ENCODE measurements at places on chromosomes 7 and 10. TPM values are rescaled to one million over a fixed set of nuclear protein-coding genes. Genes with fewer than 3 reads are reported as not detected.

DNA sequence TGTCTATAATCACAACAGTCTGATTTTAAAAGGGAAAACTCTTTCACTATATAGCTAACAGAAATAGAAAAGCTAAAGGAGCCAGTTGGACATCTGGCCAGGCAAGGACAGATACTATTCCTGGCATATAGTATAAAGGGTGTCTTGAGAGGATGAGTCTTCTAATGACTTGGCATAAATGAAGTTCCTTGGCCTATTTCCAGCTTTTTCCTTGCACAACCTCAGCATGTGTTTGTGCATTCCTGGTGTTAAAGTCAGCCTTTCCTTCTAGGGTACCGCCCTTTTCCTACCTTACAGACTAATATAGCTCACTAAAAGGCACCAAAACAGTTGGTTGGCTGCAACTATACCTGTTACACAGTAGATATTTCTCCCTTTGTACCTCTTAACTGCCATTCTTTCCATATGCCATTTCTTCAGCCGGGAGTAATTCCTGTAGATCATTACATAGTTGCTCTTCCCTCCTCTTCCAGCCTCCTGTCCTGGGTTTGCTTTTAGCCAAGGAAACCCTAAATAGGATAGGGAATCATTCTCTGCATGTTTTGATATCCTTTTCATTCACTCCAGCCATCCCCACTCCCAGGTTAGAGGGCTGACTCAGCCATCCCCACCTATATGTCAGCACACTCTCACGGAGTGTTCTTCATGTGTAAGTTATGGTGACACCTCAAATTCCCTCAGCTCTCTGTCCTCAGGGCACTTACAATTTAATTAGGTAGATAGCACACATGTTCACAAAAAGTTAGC lies 102.1 kb upstream of the MDFIC start:
- DNase-seq: no peak
- H3K4me1 ChIP-seq: no peaks in the 10 kb centered on the region
- no peaks in the 10 kb centered on the region for H3K27me3 ChIP-seq
- H3K27ac ChIP-seq: no peak overlapping the region
- no peak overlapping the region for H3K4me3 ChIP-seq

GRCh38 chr7:18262058-18262457 lies 233.5 kb upstream of the HDAC9 start:
- no peaks in the 10 kb centered on the region for H3K27me3 ChIP-seq
- H3K4me3 ChIP-seq: no peak overlapping the region
- no peaks in the 10 kb centered on the region for H3K36me3 ChIP-seq
- no peak overlapping the region for H3K27ac ChIP-seq

DNA sequence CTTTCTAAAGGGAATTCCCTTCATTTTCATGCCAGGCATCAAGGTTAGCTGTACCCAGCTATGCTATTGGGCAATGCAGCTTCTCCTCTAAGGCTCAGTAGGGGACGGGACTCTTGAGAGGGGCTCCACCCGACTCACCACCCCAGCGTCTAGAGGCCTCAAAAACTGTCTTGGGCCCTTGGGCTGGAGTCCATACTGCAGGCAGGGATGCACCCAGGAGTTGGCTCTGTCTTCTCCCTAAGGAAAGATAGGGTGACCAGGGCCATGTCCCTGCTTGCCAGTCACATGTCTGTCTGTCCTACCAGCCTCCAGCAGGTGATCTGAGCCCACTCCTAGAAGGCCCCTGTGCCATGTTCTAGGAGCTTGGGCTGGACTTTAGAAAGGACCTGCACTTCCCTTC lies 1.2 kb downstream of the OPN4 start:
- no peaks in the 10 kb centered on the region for H3K27me3 ChIP-seq
- H3K4me3 ChIP-seq: no peak overlapping the region
- no peak for DNase-seq
- no peaks in the 10 kb centered on the region for H3K36me3 ChIP-seq
- no peaks in the 10 kb centered on the region for H3K4me1 ChIP-seq

DNA sequence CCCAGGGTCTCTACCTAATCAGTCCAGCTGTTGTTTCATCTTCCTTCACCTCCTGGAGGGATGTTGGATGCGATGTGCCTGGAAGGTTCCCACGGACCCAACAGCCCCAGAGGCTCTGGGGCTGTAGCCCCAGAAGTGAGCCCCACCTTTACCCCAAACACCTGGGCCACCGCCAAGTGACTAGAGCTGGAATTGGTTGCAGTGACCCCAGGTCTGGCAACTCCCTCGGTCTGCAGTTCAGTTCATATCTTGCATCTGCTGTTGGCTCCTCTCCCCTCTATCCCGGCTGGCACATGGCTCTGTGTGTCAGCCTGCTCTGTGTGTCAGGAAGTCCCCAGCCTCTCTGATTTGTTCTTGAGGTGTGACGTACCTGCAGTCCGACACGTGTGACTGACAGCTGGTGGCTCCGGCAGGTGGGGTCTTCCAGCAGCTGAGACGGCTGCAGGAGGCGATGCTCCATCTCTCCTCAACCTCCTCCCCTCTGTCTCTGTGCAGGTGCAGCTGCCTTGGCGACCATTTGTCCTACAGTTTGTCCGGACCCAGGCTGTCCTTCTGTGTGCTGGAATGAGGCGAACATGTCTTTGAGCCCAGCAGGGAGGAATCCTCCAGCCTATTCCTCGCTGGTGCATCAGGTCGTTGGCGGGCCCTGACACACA lies 38.6 kb downstream of the ELFN1 start:
- H3K36me3 ChIP-seq: no peaks in the 10 kb centered on the region
- H3K27ac ChIP-seq: no peak overlapping the region
- DNase-seq: no peak

DNA sequence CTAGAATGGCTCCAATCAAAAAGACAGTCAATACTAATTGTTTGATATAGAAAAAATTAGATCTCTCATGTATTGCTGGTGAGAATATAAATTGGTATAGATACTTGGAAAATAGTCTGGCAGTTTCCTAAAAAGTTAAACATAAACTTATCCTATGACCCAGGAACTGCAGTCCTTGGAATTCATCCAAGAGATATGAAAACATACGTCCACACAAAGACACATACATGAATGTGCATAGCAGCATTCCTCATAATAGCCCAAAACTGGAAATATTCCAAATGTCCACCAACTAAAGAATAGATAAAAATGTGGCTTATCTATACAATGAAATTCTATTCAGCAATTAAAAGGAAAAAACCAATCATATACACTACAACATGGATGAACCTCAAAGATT lies 128.4 kb downstream of the ZFAND4 start:
- H3K27me3 ChIP-seq: no peaks in the 10 kb centered on the region
- no peak overlapping the region for H3K27ac ChIP-seq
- H3K4me3 ChIP-seq: no peak overlapping the region
- peaks cover 4% of the 10 kb centered on the region for H3K36me3 ChIP-seq

- peaks cover 13% of the 10 kb centered on the region for H3K36me3 ChIP-seq
- peaks cover 9% of the 10 kb centered on the region for H3K4me1 ChIP-seq
- DNase-seq: no peak
- no peaks in the 10 kb centered on the region for H3K27me3 ChIP-seq
- no peak overlapping the region for H3K4me3 ChIP-seq
- no peak overlapping the region for H3K27ac ChIP-seq
These were observed 13.2 kb downstream of the GATAD1 start for GRCh38 chr7:92460510-92460909.

DNA sequence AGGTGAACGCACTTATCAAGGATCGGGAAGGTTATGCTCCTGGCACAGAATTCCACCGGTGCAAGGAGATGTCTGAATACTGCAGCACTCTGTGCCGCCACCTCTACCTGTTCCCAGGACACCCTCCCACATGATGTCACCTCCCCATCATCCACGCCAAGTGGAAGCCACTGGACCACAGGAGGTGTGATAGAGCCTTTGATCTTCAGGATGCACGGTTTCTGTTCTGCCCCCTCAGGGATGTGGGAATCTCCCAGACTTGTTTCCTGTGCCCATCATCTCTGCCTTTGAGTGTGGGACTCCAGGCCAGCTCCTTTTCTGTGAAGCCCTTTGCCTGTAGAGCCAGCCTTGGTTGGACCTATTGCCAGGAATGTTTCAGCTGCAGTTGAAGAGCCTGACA lies 11.0 kb upstream of the CLCN1 start:
- H3K4me3 ChIP-seq: no peak overlapping the region
- H3K4me1 ChIP-seq: no peaks in the 10 kb centered on the region
- no peaks in the 10 kb centered on the region for H3K27me3 ChIP-seq
- no peak for DNase-seq

- H3K4me1 ChIP-seq: no peaks in the 10 kb centered on the region
- H3K4me3 ChIP-seq: no peak overlapping the region
- no peak overlapping the region for H3K27ac ChIP-seq
- no peaks in the 10 kb centered on the region for H3K36me3 ChIP-seq
- H3K27me3 ChIP-seq: no peaks in the 10 kb centered on the region
These were observed 6.1 kb upstream of the PKD1L1 start for GRCh38 chr7:47954231-47954911.

DNA sequence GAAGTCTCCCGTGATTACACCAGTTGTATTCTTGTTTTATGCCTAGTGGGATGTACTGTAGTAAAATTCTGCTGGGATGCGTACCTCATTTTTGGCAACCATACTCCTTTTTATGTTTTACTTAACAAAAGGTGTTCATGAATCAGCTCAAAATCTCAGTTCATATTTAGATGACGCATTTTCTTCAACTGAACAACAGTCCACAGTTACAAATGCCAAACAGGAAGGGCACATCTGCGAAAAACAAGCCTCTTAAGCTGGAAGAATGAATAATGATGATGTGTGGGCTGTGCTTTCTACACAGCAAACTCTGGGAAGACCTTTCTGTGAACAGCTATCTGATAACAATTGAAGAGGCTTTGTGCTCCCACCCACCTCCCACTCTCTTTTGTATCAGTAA lies 68.4 kb upstream of the NRBF2 start:
- no peaks in the 10 kb centered on the region for H3K27me3 ChIP-seq
- H3K27ac ChIP-seq: no peak overlapping the region
- no peak for DNase-seq
- H3K4me1 ChIP-seq: no peaks in the 10 kb centered on the region
- no peak overlapping the region for H3K4me3 ChIP-seq

GRCh38 chr10:116848032-116848943 lies 1.0 kb upstream of the ENO4 start:
- H3K4me1 ChIP-seq: peaks cover 13% of the 10 kb centered on the region
- no peaks in the 10 kb centered on the region for H3K27me3 ChIP-seq
- H3K36me3 ChIP-seq: no peaks in the 10 kb centered on the region
- H3K27ac ChIP-seq: no peak overlapping the region
- H3K4me3 ChIP-seq: peak overlapping the region; percentile 36

DNA sequence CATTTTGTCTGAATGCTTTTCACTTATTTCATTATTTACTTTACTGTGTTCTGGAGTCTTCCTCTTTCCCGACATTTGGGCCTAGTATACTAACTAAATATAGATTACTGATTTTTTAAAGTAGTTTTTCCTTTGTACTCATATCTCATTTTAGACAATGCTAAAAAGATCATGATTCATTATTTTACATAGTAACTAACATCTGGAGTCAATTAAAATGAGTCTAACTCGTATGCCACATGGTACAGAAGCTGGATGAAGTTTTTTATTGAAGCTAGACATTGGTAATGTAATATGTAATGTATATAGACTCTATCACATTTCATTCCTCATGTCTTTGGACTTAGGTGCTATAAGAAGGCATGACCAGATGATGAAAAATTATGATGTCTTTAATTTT lies 156.3 kb upstream of the HGF start:
- H3K27me3 ChIP-seq: no peaks in the 10 kb centered on the region
- no peaks in the 10 kb centered on the region for H3K36me3 ChIP-seq
- H3K4me1 ChIP-seq: no peaks in the 10 kb centered on the region
- H3K27ac ChIP-seq: no peak overlapping the region
- no peak for DNase-seq

GRCh38 chr7:157494506-157495176 lies 157.8 kb downstream of the DNAJB6 start:
- H3K27me3 ChIP-seq: no peaks in the 10 kb centered on the region
- H3K27ac ChIP-seq: no peak overlapping the region
- peaks cover 8% of the 10 kb centered on the region for H3K4me1 ChIP-seq
- no peaks in the 10 kb centered on the region for H3K36me3 ChIP-seq
- no peak for DNase-seq
- no peak overlapping the region for H3K4me3 ChIP-seq

DNA sequence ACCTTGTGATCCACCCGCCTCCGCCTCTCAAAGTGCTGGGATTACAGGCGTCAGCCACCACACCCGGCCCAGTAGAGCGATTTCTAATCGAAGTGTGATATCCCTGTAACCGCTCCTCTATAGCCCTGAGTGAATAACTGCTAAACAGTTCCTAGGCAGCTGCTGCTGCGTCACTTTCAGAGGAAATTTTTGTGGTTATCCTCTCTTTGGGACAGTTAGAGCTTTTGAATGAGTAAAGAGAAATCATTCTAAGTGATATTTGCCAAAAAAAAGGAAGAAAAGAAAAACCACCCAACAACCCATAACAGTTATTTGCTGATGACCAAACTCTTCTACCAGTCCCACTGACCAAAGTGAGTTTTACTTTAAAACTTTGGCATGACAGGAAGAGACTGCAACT lies 59.9 kb downstream of the MKX start:
- H3K4me3 ChIP-seq: no peak overlapping the region
- no peak overlapping the region for H3K27ac ChIP-seq
- no peaks in the 10 kb centered on the region for H3K36me3 ChIP-seq
- H3K4me1 ChIP-seq: no peaks in the 10 kb centered on the region
- DNase-seq: no peak

DNA sequence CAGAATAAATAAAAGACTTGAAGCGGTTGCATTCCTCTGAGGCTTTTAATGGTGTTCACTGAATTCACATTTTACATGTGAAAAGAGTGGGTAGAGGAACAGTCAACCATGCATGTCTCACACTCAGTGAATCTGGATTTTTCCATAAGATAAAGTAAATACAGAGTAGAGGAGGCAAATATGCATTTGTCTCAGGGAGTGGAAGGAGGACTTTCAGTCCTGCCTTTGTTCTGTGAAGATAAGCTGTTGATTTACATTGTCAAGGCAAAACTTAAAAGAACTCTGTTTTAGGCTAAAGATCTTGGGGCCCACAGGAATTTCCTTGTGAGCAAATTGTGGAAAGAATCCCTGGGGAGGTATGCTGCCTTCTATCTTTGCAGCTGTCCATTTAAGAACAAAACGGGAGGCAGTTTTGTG lies 825.3 kb upstream of the MBL2 start:
- H3K27me3 ChIP-seq: no peaks in the 10 kb centered on the region
- no peak for DNase-seq
- no peak overlapping the region for H3K4me3 ChIP-seq
- H3K36me3 ChIP-seq: no peaks in the 10 kb centered on the region

POU6F2 gene
- not detected for total RNA-seq

MBLAC1 gene
- not detected for total RNA-seq

GSTO1 gene
- total RNA-seq: 86.4 TPM

CCDC3 gene
- 2.9 TPM for total RNA-seq

DLX5 gene
- not detected for total RNA-seq

RAPGEF5 gene
- total RNA-seq: 81.6 TPM

LRRC17 gene
- not detected for total RNA-seq

TBXAS1 gene
- total RNA-seq: not detected

Data from Karpas-422 (cell line).